AG20443 (cell line): ENCODE measurements at places on chromosomes 12 and 14.

DNA sequence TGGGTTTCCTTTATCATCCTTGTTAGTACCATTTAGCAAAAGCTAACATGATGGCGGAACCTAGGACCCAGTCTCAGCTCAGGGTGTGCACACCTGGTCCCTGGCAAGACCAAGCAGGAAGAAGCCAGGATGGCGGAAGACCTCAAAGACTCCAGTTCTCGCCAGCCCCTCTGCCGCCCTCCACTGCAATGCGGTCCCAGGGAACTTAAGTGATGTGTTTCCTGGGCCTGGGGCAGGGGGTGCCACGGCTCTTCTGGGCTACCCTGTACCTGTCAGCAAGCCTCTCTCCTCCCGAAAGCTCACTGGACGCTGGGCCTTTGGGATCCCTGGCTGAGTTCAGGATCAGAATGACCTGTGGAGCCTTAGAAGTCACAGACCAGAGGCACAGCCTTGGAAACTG, 71.3 kb downstream of the FBXL14 start:
- DNase-seq, result no peak

DNA sequence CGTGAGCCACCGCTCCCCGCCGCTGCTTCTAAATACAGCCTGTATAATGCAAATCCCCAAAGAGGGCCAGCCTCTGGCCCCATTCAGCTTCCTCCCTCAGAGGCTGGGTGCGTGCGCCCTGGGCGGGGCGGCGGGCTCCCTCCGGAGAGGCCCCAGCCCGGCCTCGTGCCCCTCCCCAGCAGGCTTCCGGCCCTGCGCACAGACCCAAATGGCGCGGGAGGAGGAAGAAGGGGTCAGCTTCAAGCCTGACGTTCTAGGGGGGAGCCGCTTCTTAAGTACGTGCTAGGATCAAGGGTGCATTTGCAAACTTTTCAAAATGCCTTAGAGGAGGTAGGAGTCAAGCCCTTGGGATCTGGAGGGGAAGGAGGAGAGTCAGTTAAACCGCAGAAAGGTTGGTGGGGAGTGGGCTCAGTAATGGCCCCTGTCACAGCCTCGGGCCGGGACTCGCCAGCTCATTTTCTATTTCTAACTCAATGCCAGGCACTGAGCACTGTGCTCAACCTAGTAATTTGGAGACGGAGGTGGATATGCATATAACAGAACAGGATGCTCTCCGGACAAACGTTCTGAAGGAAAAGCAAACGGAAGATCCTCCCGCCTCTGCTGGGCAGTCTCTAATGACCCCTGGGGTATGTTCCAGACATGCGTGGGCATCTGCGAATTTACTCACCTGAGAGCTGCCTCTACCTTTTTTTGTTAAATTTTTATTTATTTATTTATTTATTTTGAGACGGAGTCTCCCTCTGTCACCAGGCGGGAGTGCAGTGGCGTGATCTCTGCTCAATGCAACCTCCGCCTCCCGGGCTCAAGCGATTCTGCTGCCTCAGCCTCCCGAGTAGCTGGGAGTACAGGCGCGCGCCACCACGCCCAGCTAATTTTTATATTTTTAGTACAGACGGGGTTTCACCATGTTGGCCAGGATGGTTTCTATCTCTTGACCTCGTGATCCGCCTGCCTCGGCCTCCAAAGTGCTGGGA, 32.3 kb downstream of the NINJ2 start:
- DNase-seq, result no peak

DNA sequence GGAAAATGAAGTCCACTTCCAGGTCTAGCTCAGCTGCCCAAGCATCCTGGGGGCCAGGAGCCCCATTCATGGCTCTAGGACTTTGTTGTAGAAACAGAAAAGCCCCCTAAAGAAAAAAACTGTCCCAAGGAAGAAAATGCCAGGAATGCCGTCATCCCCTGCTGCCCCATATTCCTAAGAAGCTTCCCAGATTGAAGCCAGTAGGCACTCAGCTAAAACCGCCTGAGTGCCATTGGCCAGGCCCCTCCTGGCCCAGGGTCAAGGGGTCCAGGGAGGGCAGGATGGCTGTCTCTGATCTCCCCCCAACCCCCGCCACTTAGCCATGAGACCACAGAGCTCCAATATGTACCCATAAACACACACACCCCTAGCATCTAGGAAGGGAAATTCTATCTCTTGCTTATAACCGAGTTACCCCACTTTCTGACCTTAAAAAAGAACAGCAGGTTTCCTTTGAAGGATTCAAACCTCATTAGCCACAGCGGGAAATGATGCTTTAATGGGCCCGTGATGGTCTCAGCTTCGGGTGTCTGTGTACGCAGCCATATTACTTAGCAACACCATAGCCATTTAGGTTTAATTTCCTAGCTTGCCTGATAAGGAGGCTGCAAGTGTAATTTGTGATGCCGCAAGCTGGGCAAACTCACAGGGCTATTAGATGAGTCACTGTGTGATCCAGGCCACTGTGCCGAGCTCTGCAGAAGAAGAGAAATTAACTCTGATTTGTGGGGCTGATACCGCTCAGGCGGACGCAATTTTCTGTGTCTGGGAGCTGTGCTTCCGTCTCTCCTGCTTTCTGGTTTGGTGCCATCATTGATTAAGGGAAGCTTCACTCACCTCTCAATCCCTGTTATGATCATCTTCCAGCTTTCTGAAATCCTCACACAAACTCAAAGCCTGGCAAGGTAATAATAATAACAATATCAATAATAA, 84.2 kb downstream of the GCH1 start:
- peak; percentile 90 for DNase-seq

DNA sequence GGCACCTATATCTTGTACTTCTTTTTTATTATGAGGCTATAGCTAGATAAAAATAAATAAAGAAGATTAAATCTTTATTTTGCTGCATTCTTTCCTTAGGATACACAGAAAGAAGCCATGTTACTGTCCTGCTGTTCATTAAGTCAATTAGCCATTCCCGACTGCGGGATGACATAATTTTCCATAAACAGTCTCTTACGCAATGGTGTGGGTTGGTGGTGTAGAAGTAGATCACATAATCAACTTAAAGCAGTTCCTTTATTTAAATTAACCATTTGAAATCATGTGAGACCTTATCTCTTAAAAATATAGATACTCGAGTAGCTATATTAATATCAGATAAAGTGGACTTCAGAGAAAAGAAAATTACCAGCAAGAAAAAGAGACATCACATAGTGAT, 40.2 kb downstream of the TAOK3 start:
- no peak for DNase-seq
